ENCODE measurements at places on chromosomes 3 and 15.

DNA sequence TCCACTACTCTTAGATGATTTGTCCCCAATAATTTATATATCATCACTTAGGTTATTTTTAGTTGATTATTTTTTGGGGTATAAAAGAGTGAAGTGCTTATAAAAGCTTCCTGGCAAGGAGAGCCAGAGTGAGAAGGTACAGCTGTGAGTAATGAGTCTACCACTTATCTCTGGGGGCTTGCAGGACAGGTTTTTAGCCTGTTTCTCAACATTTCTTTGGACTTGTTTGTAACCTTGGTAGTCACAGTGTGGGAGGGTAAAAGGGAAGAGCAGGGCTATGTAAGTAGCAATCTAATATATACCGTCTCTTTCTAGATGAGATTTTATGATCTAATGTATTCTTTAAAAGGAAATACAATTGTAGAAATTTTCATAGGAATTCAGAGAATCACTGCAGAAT is 321.3 kb upstream of the GOLIM4 start:
- DNase-seq, result no peak

GRCh38 chr15:38540510-38540909 is 24.1 kb downstream of the RASGRP1 start:
- DNase-seq, result no peak

GRCh38 chr3:186967686-186968085 is 37.4 kb downstream of the ST6GAL1 start:
- no peak for DNase-seq

- no peak for DNase-seq
These were observed 35.2 kb downstream of the RNF13 start for GRCh38 chr3:149848238-149848637.

GRCh38 chr3:4978204-4978965 is 852 bp upstream of the BHLHE40 start:
- peak; percentile 99 for DNase-seq

- peak; percentile 91 for DNase-seq
These were observed 105.0 kb upstream of the GAP43 start for GRCh38 chr3:115518100-115518852.

GRCh38 chr15:40300771-40301170 is 7.0 kb downstream of the PLCB2 start:
- DNase-seq, result no peak

DNA sequence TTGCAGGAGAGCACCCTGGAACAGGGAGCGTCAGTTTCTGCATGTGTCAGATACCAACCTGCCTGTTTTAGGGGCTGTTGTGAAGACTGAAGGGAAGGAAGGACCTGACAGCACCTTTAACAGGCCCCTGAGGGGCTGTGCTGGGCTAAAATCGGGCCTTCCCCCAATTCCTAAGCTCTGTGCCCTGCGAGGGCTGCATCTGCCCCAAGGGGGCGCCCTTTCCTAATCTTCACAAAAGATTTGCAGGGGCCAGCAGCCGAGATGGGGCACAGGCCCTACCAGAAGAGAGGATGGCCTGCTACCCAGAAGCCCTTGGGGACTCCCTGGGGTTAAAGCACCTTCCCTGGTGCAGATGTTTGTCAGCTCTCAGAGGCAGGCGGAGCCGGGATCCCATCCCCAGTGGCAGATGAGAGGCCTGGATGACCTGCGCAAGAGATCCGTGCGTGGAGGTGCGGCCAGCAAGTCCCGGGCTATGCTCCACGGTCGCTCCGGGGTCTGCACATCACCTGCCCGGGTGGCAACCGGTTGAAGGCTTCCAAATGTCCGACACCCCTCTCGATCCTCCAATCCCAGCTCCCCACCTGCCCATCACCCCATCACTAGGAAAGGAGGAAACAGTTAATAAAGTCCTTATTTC is 53.6 kb downstream of the RHCG start:
- peak; percentile 20 for DNase-seq

DNA sequence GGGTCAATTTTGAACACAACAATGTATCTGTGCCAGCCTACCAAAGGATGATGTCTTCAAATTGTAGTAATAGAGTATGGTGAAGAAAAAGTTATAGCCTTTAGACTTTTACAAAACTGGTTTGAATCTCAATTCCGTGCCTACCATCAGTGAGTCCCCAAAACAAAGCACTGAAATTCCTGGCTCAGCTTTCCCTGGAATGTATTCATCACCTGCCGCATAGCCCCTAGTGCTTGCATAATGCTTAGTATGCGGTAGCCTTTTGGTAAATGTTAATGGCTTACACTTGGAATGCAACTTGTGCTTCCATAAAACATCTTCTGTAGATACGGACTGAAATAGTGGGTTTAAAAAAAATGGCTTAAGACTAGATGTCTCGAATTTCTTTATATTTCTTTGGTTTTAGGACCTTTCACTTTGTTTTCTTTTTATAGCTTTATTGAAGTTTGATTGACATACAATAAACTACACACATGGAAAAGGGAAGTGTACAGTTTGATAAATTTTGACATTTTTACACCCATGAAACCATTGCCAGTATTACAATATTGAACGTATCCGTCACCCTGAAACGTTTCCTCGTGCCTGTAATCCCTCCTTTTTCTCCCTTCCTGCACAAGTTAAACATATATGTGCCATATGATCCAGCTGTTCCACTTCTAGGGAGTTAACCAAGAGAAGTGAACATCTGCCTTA is 12.1 kb downstream of the SACM1L start:
- no peak for DNase-seq

- no peak for DNase-seq
These were observed 19.5 kb downstream of the AMOTL2 start for GRCh38 chr3:134354612-134355251.

GRCh38 chr3:22685597-22685996 is 517.5 kb upstream of the UBE2E2 start:
- peak; percentile 1 for DNase-seq

DNA sequence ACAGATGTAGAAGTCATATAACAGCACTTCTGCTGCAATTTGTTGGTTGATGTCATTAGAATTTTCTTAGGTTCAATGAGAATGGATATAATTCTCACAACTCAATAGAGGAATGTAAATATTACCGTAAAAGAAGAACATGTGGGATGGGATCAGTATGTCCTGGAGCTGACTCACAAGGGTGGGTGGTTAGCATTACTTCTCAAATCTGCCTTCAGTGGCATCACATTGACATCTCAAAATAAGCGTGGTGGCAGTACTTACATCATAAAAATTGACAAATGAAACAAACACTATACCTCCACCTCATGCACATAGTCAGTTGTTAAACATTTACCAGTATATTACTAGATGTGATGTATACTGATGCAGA is 1068.0 kb upstream of the CADM2 start:
- no peak for DNase-seq

- no peak for DNase-seq
These were observed 275.9 kb downstream of the FAM43A start for GRCh38 chr3:194961571-194961970.

- DNase-seq, result no peak
These were observed 74.0 kb upstream of the ETV5 start for GRCh38 chr3:186182850-186183249.

Data from fibroblast of skin of back (primary cell).